Spleen (tissue), 13 donors: ENCODE measurements at places on chromosomes 1 and 21. TPM values are rescaled to one million over a fixed set of nuclear protein-coding genes. Genes with fewer than 3 reads are reported as not detected.

HSPG2 gene
- 163 TPM for total RNA-seq

- no peak for DNase-seq
These were observed 19.1 kb upstream of the IKBKE start for GRCh38 chr1:206451134-206451686.

DNA sequence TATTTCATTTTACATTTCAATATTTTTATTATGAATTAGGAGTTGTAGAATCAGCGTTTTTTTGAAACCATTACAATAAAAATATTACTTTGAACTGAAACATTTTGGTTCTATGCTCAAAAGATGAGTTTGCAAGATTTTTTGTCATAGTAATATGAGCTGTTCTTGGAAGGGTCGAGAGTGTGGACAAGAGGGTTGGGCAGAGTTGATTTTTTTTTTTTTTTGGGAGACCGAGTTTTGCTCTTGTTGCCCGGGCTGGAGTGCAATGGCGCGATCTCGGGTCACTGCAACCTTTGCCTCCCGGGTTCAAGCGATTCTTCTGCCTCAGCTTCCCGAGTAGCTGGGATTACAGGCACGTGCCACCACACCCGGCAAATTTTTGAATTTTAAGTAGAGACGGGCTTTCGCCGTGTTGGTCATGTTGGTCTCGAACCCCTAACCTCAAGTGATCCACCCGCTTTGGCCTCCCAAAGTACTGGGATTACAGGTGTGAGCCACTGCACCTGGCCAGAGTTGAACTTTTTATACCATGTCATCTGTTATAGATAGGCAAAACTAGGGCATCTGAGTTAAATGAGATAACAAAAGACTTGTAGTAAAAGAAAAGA is 3.3 kb downstream of the CACYBP start:
- no peak for DNase-seq

DNA sequence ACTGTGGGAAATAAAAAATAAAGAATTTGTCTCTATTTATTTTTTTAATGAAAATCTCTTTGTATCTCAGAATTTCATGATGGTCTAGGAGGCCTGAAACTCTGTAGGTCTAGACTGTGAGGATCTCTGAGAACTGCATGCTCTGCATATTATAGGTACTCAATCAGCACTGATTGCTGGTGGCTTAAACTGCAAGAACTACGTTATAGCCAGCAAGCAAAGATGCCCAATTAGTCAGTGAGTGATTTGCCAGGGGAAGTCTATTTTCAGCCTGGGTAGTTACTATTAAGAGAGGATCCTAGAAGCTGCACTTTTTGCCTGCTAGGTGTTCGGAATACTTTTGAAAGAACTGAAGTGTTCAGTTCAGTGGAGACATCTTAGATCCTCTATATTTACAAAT is 87.4 kb downstream of the GPR52 start:
- DNase-seq = no peak

GRCh38 chr1:198283222-198283621 is 126.4 kb downstream of the NEK7 start:
- no peak for DNase-seq
